CD8-positive, alpha-beta T cell (primary cell): ENCODE measurements at places on chromosomes 11 and 22.
A peak's percentile ranks its signal among the peaks of the same experiment; 100 is the strongest.

DNA sequence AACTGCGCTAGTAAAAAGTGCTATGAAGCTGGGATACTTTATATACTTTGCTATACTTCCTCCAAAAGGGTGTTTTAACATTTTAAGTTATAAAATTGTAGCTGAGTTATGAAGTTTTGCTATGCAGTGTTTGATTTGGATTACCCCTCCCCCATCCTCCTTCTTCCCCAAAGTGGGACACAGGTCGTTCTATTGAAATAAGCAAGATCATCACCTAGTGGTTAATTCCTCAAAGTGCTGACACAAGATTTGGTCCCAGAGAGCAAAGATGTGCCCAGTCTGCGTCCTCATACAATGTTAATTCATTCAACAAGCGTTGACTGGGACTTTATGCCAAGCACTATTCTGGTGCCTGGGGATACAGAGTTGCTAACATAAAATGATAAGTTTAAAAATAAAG, 78.5 kb downstream of the SPON1 start:
- no peak for DNase-seq

DNA sequence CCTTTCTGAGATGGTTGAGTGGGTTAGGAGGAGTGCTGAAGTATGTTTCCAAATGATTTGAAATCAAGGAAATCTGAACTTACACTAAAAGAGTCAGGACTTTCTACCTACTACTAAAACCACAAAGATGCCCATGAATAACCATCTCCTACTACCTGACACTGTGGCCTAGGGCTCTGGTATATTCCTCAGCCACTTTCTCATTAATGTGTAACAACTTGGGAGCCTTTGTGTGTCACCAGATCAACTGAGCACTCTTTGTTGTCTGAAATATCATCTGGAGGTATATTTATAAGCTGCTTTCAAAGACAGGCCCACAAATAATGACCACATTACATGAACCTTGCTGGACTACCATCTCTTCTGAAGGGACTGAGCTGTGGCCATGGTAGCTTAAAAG, 43.9 kb downstream of the RELT start:
- no peak for DNase-seq

- no peak for DNase-seq
Measured at GRCh38 chr11:88363648-88364065, 26.1 kb upstream of the CTSC start.

- no peak for DNase-seq
Measured at GRCh38 chr11:26985943-26986342, 8.0 kb upstream of the FIBIN start.

GRCh38 chr11:123161376-123162030, 33.5 kb downstream of the CLMP start:
- no peak for DNase-seq

- DNase-seq, result no peak
Measured at GRCh38 chr11:71476926-71477640, 24.1 kb downstream of the NADSYN1 start.

- DNase-seq, result no peak
Measured at GRCh38 chr11:356610-357009, 12.7 kb upstream of the B4GALNT4 start.

DNA sequence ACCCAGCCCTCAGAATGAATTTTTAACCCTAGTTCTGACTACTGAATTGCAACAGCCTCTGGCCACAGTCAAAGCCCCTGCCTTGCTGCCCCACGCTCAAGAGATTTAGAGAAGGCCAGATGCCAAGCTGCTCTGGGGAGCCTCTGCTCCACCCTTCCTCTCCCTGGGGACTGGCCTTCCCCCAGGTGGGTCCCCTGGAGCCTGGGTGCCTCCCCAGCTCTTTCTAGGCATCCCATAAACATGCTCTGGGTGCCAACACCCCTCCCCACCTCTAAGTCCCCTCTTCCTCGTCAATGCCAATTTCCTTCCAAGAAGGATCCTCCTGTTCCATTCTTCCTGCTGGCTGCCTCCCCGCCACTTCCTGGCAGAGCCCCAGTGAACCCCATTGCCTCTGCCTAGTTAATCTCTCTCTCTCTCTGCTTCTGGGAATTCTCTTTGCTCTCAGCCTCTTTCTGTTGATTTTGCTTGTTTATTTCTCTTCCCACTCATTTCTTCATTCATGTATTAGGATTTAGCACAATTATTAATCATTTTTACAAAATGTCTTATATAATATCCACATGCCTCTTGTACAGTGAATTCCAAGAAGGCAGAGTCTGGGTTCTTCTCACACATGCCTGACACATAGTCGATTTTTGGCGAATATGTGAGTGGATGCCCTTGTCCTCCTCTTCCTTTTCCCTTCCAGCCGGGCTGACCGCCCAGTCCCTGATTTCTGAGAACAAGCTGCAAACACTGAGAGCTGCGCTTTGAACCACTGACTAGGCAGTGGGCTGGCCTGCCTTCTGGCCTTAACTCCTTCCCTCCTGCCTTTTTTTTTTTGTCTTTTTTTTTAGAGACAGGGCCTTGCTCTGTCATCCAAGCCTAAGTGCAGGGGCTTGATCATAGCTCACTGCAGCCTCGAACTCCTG, 17.5 kb downstream of the UQCR10 start:
- DNase-seq, result no peak

GRCh38 chr11:70054004-70054403, 24.1 kb upstream of the ANO1 start:
- DNase-seq, result no peak

- DNase-seq, result no peak
Measured at GRCh38 chr11:108009497-108010370, 1.0 kb downstream of the CUL5 start.

DNA sequence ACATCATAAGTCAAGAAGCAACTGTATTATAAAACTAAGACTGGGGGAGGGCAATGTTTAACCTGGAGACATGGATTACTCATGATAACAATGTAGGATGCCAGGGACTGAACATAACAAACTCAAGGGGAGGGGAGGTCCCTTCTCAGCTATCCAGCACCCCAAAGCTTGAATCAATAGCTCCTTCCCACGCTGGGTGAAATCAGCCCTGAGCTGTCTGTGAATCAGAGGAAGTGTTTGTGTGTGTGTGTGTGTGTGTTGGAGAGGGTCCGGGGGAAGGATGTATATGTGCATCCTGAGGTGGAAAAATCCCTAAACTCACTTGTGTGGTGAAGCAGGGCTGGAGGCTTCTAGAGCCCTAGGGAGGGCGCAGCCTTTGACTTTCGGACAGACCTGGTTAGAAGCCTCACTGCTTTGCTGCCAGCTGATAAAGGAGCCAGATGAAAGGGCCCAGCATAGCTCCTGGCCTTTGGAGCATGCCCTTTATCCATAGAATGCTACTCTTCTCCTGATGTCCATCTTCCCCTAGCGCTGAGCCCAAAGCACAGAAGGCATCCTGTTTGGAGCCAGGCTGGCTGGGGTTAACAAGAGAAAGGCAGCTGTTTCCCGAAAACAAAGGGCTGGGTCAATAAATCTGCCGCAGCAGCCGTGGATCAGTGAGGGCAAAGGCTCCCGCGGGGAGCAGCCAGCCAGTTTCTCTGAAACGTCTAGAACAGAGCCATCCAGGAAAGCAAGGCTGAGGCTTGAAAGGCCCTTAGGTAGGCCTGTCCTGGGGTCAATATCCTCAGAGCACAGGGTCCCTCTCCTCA, 35.8 kb downstream of the TNKS1BP1 start:
- DNase-seq, result no peak

DNA sequence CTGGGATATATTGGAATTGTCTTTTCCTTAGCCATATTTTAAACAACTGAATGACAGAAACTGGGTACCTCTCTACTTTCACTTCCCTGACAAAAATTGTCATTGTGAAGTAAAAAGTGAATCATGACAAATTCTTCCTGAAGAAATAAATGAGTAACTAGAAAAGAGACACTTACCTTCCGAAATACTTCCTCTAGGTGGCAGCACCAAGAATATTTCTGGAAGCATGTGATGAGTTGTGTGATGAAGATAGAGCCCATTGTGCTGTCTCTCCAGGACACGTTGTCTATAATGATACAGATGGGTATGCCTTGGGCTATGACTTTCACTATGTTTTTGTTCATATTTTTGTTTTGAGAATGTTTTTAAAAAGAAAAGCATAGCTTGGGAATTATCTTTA, 21.5 kb downstream of the CASP4 start:
- DNase-seq, result peak; percentile 75

DNA sequence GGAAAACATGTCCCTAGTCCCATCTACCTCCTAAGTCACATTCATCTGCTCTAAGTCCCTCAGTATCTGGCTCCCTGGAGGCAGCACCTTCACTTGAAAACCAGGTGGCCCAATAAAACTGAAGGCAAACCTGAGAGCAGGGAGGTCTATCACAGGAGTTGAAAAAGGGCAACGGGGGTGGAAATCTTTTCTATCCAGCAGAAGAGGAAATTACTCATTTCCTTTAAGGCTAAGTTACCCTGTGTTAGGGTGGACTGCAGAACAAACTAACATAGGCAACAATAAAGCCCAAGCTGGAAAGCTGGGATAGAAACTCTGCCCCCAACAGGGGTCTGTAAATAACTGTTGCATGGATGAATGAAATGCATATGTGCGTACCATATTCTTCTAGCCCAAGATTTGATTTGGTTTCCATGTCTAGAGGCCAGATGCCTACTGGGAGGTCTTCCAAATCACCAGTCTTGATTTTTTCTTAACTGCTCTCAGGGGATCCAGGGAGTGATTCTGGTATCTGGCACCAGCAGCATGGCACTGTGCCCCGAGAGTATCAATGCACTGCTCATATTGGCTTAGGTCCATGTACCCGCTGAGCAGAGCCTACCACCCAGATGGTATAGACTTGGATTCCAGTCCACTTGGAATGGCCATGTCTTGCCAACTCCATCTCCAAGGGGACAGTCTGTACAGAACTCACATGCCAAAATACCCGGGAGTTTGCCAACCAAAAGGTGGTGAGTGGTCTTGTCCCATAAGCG, 350.0 kb upstream of the NCAM1 start:
- DNase-seq, result no peak

GRCh38 chr11:33476945-33477606, 219.9 kb downstream of the HIPK3 start:
- no peak for DNase-seq

GRCh38 chr22:17366830-17367229, 2.4 kb upstream of the CECR2 start:
- DNase-seq, result no peak

DNA sequence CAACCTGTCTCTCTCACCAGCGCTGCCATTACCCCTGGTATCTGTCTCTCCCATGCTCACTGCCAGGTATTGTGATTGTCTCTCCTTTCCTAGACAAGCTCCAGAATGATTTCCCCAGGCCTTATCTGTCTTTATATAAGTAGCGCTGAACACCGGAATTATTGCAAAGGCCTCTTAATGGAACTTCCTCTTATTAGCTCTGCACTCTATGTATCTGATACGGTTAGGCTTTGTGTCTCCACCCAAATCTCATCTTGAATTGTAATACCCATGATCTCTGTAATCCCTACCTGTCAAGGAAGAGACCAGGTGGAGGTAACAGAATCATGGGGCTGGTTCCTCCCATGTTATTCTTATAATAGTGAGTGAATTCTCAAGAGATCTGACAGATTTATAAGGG, 39.3 kb downstream of the DDI1 start:
- no peak for DNase-seq

DNA sequence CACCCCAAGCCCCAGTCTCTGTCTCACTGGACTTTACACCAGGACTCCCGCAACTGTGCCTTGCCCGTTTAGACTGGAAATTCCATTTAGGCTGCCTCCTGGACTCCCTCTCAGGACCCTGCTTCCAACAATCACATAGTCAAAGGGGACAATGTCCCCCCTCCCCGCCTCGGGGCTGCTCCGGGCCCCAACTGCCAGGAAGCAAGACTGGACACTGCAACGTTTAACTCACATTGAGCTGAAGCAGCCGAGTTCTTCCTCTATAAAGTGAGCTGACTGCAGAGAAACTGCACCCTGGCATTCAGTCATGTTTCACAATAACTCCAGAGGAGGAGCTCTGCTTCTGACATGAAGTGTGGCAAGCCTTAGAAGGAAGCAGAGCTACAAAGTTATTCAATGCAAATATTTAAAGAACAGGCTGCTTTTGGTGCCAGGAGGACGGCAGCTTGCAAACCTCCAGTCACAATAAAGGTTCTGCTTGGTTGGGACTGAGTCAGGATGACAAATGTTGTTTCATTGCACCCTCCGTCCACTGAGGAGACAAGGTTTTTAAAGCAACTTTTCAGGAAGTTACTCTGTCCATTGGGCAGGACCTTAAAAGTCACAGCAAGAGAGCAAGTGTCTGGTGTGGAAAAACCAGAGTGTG, 19.9 kb downstream of the PACSIN2 start:
- DNase-seq, result no peak

DNA sequence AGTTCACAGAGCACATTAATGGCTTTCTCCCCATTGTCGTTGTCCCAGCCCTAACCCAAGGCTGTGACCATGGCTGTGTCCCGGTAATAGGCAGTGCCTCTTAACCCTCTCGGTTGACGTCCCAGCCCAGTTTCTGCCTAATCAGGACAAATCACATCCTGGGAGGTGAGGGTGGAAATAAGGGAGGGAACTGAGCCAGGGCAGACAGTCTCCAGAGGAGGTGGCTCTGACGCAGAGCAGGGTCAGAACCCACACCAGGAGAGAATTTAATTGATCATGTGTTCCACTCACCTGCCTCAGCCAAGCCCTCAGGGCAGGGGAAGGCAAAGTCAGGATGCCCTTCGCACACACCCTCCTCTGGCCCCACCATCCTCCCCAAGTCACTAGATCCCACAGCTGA, 17.0 kb downstream of the SLC43A1 start:
- no peak for DNase-seq

DNA sequence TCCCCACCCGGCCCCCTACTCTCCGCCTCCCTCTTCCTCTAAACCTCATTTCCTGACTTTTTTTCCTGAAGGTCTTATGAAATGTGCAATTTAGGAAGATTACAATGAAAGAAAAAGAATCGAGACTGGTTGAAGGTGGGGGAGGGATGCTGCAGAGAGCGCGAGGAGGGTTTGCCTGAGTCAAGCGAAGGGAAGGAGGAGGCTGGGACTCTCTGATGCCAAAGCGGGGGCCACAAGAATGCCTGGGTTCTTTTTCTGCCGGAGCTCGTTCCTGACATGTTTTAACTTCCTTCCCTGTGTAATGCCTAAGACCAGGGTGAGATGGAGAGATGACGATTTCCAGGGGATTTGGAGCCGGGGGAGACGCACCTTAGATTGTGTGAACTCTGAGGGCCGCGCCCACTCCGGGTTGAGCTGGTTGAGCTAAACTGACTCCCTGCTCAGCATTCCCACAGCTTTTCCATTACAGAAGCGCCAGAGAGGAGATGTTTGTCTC, 270.5 kb upstream of the SORL1-AS1 start:
- no peak for DNase-seq

DNA sequence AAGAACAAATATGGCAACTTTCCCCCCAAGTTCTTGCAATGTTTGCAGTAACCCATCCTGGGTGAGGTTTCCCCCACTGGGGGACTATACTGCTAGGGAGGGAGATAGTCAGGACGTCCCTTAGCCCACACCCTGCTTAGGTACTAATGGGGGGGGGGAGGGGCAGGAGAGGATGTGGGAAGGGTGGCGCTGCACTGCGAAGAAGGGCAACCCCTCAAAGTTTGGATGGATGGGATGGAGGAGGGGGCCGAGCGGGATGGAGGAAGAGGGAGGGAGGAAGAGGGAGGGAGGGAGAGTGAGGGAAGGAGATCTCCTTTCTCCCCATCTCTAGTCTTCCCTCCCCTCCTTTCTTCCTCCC, 100.6 kb upstream of the HSD17B12 start:
- DNase-seq, result no peak
